NCI-H774 (cell line): ENCODE measurements at places on chromosomes 3 and 15.

DNA sequence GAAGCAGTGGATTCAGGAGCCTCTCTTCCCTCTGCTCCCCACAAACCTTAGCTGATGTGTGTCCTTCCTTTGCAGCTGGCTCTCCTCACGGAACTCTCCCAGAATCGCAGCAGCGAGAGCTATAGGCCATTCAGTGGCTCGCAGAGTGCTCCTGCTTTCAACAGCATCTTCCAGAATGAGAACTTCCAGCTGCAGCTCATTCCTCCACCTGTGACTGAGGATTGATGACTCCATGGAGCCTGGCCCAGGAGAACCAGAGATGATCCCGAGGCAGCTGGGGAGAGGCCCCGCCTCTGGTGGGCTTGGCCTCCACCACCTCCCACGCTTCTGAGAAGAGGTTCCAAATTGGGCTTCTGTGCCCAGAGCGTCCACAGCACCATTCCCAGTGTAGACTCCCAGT, 101.1 kb downstream of the C3orf70 start:
- DNase-seq: no peak

DNA sequence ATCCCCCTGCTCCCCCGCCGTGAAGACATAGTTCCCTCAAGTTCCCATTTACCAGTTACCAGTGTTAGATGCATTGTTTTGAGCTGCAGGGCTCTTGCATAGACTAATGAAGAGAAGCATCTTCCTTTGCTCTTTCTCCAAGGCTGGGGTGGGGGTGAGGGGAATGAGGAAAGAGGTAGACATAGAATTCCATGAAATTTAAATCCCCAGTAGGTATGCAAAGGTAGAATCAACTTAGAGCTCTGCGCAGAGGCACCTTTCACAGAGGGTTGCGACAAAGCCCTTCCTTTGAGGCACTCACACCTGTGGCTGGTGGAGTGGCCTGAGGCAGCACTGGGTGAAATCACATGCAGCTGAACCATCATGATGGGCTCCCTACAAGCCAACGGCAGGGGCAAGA, 101.3 kb downstream of the WDR76 start:
- no peak for DNase-seq

GRCh38 chr3:170811515-170811914, 58.5 kb downstream of the RPL22L1 start:
- no peak for DNase-seq

DNA sequence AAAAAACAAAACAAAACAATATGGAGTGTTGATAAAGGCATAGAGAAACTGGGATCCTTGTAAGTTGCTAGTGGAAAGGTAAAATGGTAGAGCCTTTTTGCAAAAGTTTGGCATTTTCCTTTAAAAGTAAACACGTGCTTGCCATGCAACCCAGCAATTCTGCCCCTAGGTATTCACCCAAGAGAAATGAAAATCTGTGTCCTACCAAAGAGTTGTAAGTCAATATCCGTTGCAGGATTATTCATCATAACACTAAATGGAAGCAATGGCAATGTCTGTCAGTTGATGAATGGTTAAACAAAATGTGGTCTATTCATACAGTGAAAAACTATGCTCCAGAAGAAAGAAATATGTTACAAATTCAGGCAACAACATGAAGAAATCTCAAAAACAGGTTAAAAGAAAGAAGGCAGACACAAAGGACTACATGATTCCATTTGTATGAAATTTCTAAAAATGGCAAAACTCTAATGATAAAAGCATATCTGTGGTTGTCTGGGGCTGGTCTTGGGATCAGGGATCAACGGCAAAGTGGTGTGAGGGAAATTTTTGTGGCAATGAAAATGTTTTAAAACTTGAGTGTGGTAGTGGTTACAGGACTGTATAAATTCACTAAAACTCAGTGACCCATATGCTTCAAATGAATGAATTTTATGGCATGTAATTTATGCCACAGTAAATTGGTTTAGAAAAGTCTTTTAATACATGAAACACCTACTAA, 229.6 kb downstream of the OPA1 start:
- DNase-seq: no peak

DNA sequence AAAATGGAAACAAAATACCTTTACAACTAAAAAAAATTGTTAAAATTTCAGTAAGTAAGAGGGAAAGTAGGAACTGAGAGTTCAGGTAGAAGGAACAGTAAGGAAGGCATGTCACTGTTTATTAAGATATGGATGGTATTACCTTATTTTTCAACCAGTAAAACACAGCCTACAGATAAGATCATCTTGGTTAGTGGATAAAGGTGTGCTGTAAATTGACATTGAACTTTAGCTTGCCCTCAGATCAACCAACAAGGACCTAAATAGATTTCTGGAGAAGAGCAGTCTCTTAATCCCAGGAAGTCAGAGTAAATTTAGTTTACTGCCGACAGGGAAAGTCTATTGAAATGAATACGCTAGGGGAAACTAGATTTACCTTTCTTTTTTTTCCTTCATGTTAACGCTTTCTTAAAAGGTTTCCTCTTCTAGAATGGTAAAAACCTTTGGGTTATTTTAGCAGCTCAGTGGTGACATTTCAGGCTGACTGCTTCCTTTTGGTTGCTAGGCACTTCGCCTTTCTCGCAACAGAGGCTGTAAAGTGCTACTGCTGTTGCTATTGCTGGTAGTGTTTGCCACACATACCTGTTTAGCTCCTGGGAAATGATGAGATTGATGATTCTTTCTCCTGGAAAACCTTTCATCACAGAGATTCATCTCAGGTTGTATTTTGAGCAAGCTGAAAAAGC, 12.9 kb downstream of the DZIP3 start:
- no peak for DNase-seq

- DNase-seq: no peak
Measured at GRCh38 chr15:77824361-77825251, 191.9 kb upstream of the LINGO1 start.

- no peak for DNase-seq
Measured at GRCh38 chr3:52454250-52454937, 553 bp upstream of the TNNC1 start.

- no peak for DNase-seq
Measured at GRCh38 chr3:16309558-16309957, 44.5 kb downstream of the OXNAD1 start.

DNA sequence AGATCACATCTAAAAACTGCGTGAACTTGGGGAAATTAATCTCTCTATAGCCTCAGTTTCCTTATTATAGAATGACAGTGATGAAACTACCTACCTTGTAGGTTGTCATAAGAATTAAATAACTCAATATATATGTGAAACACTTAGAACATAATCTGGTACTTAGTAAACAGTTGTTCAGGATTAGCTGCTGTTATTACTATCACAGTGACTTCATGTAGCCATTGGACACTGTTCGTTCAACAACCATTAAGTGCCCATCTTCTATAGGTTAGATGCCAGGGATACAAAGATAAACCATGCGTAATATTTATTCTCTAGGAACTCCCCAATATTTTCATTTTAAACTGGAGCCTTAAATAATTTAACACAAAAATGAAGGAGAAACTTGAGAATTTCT, 329.0 kb upstream of the PROK2 start:
- DNase-seq: no peak

DNA sequence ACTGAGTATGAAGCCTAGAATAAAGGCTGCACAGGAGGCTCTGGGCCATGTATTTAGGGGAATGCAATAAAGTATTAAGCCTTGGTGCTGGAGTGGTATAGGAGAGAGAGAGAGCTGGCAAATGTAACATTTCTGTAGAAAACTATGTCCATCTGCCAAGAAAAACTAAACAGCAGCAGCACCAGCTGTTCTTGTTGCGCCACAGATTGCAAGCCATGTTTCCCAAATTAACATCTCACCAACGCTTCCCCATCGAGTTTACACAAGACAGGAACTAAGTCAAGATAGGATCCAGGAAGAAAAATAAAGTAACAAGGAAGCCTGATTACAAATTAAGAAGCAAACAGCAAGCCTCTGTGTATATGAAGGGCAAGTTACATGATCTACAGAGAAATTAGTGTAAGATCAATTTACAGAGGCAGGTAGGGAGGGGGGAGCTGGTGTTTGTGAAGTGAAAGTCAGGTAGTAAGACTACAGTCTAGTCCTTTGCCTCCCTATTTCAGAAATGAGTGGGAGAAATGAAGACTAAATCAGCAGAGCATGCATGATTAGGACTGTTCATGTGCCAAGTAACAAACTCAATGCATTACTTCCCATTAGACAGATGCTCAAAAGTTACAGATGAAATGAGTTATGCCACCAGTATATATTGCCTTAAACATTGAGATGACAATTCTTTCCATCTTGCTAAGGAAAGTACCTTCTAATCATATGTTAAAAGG, 900.5 kb downstream of the EPHA3 start:
- no peak for DNase-seq

DNA sequence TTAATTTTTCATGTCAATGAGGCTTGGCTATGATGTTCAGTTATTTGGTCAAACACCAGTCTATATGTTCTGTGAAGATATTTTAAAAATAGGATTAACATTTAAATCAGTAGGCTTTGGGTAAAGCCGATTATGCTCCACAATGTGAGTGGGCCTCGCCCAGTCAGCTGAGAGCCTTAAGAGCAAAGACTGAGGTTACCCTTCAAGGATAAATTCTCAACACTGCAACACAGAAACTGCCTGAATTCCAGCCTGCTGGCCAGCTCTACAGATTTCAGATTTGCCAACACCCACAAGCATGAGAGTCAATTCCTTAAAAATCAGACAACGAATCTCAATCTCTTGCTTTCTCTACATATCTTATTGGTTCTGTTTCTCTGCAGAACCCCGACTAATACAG, 188.3 kb downstream of the PLCH1 start:
- no peak for DNase-seq

GRCh38 chr15:40104865-40105516, 3.7 kb downstream of the BMF start:
- DNase-seq: peak; percentile 75

DNA sequence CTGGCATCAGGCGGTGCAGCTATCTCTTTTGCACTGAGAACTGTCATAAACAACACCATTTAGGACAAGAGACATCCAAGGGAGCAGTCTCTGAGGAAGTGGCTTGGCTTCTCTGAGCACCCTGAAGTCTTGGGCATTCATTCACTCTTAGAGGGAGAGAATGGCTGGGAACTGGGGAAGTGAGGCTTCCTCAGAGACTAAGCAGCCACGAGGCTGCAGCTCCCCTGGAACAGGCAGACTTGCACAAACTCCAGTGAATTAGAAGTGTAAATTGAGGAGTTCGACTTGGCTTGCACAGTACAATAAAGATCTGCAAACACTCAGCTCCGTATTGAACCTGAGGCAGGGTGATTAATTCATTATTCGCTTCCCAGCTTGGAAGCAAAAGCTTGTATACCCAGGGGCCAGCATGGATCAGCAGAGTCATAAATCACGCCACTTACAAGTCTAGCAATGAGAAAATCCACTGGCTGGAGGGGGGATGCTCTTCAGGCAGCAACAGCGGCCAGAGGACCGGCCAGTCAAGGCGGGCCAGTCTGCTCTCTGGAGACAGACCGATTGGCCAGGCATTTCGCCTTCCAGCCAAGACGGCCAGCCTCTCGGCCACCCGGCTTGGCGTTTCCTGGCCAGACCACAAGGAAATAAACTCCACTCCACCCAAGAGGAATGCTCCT, 118.8 kb upstream of the ADPGK start:
- no peak for DNase-seq

GRCh38 chr15:63112871-63113270, 8.8 kb upstream of the LACTB start:
- no peak for DNase-seq

DNA sequence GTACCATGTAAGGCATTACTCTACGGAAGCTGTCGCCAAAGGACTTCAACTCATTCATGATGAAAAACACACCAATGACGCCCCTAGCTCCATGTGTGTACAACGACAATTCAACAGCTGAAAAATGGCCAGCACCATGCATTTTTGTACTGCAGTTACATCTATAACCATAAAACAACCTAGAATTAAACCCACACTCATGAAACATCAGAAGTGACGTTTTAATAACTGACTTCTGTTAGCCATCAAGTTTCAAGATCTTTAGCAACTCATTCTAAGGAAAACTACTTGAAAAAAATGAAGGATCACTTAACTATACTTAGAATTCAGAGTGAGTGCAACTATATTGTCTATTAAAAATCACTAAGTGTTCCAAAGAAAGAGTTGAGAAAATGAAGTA, 84.9 kb downstream of the RFTN1 start:
- DNase-seq: no peak

DNA sequence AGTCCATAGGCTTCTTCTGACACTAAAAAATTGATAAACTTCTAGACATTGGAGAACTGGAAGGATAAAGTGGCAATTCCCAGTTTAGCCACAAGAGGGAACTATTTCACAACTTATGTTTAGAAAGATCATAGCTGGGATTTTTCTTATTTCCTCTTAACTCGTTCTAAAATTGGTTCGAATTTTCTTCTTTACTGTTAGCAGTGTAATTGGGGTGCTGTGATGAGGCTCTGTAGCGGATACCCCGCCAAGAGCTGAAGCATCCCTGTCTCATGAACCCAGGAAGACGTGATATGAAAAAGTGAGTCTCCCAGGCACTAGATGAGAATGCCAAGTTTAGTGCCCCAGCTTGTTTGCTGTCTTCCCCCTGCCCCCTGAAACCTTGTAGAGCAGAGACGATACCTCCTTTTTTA, 85.1 kb downstream of the PDCD6IP start:
- DNase-seq: no peak

DNA sequence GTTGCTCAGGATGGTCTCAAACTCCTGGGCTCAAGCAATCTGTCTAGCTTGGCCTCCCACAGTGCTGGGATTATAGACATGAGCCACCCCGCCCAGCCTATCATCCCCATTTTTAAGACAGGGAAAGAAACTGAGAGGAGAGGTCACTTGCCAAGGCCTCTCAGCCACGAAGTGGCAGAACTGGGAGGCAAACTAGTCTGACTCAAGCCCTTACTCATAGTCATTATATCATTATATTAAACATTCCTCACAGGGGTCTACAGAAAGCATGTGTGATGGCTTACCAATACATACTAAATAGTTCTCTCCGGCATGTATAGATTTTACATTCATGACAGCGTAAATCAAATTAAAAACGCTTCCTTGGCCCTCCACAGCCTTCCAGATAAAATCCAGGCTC, 62.0 kb upstream of the ZBTB38 start:
- no peak for DNase-seq

GRCh38 chr3:9945358-9945757, 6.8 kb downstream of the PRRT3 start:
- no peak for DNase-seq

DNA sequence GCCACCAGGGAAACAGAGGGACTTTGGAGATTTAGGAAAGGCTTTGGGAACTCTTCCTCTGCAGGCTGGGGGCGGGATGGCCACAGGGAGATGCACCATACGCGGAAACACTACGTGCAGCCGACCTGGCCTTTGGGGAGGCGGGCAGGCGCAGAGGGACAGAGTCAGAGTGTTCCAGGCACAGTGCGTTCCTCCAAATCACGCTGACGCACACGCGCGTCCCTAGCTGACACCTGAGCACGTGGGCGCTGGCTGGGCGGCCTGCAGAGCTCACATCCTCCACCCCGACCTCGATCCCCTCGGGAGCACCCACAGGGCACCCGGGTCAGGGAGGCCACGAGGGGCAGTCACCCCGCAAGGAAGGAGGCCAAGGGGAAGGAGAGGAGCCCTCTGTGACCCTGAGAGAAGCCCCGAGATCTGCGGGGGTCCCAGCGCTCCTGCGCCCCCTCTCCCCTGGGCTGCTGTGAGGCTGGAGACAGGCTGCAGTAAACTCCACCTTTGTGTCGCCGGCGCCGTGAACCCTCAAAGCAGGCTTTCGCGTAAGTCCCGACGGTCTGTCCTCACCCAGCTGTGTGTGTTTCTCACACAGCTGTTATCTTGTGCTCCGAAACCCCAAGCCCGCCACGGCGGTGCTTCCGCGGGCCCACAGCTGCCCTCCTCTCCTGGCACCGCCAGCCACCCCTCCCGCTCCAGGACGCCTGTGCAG, 196.3 kb downstream of the OCA2 start:
- no peak for DNase-seq
